Activated CD4-positive, alpha-beta T cell treated with anti-CD3 and anti-CD28 coated beads, Interleukin-2, amount 50 U/mL, for 1 hour (primary cell): ENCODE measurements at places on chromosomes 13 and 19.

DNA sequence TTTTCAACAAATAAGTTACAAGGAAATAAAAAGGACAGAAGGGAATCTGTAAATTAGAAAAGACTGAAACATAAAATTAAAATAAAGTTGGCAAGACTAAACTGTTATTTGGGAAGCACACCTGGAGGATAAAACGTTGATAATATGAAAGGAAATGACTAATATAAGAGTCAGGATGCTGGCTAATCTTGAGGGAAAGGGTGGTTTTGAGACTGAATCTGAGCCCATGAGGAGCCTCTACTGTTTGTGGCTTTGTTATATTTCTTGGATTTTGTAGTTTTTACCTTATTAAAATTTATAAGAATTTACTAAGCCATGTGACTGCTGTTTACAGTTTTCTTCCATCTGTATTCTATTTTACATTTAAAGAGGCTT, 718.0 kb upstream of the SPRY2 start:
- DNase-seq, result no peak

- no peak for DNase-seq
Observed at GRCh38 chr19:36030264-36031148, 2.2 kb downstream of the CLIP3 start.

DNA sequence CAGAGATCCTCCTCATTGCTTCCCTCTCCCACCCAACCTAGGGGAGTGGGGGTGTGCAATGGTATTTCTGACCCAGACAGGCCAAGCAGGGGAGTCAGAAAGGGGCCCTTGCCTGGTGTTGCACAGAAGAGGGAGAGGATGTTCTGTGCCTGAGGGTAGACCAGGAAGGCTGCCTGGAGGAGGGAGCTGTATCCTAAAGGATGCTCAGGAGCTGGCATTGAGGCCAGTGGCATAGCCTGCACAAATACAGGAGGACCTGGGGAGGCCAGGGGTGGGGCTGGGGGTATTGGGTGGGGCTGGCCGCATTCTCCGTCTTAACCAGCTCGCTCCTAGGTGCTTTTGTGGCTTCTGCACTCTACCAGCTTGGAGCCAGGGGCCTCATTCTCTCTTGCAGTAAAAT, 4.4 kb downstream of the RNF225 start:
- DNase-seq, result no peak

- no peak for DNase-seq
Observed at GRCh38 chr19:2820112-2820702, 539 bp downstream of the ZNF554 start.

DNA sequence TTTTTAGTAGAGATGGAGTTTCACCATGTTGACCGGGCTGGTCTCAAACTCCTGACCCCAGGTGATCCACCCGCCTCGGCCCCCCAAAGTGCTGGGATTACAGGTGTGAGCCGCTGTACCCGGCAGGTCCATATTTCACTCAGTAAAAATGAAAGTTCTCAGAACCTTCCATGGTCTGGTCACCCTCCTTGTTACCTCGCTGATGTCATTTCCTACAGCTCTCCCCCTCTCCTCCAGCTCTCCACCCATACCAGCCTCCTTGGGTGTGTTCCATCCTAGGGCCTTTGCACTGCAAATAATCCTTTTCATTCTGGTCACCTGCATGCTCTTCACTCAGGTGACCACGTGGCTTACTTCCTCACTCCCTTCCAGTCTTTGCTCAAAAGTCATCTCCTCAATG, 78.2 kb upstream of the TNFSF11 start:
- no peak for DNase-seq

GRCh38 chr19:30367006-30367405, 5.2 kb upstream of the ZNF536 start:
- no peak for DNase-seq

GRCh38 chr19:46374536-46375475, 27.9 kb downstream of the PPP5C start:
- DNase-seq, result no peak

DNA sequence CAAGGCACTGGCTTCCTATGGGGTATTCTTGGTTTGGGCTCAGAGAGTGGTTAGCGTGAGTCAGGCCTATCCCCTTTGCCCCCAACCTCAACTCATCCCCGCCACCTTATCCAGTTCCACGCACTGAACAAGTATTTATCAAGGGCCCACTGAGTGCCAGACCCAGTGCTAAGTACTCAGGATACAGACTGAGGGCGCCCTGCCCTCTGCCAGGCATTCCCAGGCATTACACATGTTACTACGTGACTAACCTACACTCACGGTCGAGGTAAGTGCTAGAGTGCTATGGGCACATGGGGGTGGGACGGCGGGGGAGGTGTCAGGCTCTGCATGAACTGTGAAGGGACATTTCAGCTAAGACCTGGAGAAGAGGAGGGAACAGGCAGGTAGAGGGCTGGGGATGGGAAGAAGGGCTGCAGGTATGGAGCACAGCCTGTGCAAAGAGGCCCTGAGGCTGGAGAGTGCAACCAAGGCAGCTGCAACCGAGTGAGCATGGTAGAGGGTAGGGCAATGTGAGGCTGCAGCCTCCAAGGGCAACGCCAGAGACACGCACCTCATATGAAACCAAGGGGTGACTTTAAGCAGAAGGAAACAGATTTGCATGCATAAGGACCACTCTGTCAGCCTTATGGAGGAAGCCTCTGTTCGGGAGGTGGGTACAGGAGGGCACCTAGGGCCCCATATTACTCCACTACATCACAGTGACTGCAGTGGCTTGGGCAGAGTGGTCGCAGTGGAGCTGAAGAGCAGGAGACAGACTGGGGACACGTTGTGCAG, 22.5 kb downstream of the DHRS12 start:
- DNase-seq, result no peak
